ENCODE measurements at places on chromosomes 6 and 20. TPM values are rescaled to one million over a fixed set of nuclear protein-coding genes. Genes with fewer than 3 reads are reported as not detected.

The PROKR2 gene
- not detected for total RNA-seq

The OPRM1 gene
- total RNA-seq, result not detected

The TREM1 gene
- 6.2 TPM for total RNA-seq

The NEDD9 gene
- total RNA-seq, result 49.8 TPM

The SNX5 gene
- 51.2 TPM for total RNA-seq

The PSORS1C2 gene
- total RNA-seq, result not detected

The FGD2 gene
- total RNA-seq, result 33.9 TPM

The LY6G5C gene
- total RNA-seq, result 3.3 TPM

The GPX5 gene
- total RNA-seq, result not detected

The KIF6 gene
- total RNA-seq, result 0.42 TPM

The SLPI gene
- 41.2 TPM for total RNA-seq

The RIPPLY2 gene
- total RNA-seq, result not detected

The SPEF1 gene
- not detected for total RNA-seq
